ENCODE measurements at places on chromosomes 11 and 22.
A peak's percentile ranks its signal among the peaks of the same experiment; 100 is the strongest.

DNA sequence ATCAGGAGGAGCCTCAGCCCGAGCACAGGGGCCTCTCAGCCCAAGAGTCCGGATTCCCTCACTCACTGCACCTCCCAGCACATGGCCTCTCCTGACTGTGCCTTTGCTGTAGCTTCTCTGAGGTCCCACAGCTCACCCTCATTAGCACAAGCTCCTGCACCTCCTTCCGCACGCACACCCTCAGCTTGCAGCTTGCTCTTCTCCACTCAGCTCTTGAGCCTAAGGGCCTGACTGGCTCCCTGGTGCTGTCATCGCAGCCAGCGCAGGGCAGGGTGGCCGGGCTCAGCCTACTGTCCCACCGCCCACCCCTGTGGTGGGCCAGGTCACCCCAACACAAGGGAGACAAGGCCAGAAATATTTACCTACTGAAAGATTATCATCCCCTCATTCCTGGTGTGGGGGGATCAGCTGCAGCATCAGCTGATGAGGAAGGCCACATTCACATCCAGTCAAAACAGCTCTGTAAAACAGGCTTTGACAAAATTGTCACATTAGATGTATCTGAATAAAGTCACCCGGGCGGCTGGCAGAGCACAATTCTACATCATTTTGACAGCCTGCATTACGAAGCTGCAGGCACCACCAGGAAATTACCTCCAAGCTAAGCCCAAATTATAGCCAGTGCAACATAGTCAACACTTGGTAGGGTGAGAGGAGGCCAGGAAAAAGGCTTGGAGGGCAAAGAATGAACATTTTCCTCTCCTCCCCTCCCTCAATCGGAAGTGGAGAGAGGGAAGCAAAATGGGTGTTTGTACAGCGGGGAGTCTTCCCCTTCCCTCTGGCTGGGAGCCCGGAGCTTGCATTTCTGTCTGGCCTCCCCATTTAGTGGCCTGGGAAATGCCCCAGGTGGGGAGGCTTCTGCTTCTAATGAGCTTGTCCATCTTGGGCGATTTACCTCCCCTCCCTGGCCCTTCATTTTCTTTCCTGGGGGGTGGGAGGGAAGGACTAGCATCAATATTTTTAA is 29.5 kb upstream of the IGSF9B start:
- no peak for DNase-seq

- peak; percentile 84 for DNase-seq
These were observed 6.0 kb upstream of the MAPK11 start for GRCh38 chr22:50276143-50276542.

- DNase-seq: peak; percentile 86
These were observed 879 bp downstream of the TMEM121B start for GRCh38 chr22:17120281-17120680.

GRCh38 chr11:43327987-43328386 is 16.2 kb downstream of the API5 start:
- no peak for DNase-seq

DNA sequence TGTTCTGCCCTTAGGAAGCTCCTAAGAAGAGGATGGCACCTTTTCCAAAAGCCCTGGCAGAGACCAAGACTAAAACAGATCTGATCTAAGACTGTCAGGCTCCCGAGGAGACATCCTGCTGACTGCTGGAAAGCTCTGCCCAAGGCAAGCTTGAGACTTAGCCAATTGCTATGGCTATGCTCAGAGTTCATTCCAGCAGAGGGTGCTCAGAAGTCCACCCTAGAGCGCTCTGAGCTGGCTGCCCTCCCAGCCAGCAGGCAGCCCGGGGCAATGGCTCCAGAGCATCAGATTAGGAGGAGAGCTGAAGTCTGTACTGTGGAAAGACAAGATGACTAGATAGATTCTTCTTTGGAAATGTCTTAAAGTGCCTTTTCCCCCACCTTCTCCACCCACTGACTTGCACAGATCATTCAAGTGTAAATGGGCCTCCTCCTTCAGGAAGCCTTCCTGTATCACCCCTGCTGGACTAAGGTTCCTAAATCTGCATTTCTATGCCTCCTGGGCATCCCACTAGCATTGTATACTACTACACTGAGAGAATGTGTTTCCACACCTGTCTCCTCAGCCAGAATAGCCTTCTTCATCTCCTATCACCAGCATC is 23.4 kb downstream of the LRRC55 start:
- DNase-seq: no peak

GRCh38 chr11:91023731-91024130 is 800.9 kb upstream of the CHORDC1 start:
- no peak for DNase-seq

DNA sequence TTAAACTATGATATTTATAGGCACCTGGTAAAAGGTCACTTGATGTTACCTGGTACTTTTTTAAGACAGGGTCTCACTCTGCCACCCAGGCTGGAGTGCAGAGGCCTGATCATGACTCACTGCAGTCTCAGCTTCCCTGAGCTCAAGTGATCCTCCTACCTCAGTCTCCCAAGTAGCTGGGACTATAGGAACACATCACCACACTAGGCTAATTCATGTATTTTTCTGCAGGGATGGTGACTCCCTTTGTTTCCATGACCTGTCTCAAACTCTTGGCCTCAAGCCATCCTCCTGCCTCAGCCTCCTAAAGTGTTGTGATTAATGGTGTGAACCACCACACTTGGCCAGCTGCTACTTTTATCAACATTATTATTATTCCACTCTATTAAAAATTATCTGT is 47.6 kb downstream of the OR4C45 start:
- DNase-seq: no peak

GRCh38 chr11:117819096-117820040 is 5.2 kb downstream of the FXYD2 start:
- DNase-seq: no peak

DNA sequence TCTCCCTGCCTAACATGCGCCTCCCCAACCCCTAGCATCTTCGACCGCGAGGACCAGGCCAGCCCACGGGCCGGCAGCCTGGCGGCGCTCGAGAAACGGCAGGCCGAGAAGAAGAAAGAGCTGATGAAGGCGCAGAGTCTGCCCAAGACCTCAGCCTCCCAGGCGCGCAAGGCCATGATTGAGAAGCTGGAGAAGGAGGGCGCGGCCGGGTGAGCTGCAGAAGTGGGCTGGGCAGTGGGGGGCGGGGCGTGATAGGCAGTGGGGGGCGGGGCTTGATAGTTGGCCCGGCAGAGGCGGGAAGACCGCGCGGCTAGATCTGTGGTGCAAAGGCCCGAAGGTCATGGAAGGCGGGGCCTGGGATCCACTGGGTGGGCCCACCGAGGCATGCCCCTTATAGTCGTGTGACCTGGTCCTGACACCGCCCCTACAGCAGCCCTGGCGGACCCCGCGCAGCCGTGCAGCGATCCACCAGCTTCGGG is 8.7 kb downstream of the SELENOM start:
- DNase-seq: no peak

DNA sequence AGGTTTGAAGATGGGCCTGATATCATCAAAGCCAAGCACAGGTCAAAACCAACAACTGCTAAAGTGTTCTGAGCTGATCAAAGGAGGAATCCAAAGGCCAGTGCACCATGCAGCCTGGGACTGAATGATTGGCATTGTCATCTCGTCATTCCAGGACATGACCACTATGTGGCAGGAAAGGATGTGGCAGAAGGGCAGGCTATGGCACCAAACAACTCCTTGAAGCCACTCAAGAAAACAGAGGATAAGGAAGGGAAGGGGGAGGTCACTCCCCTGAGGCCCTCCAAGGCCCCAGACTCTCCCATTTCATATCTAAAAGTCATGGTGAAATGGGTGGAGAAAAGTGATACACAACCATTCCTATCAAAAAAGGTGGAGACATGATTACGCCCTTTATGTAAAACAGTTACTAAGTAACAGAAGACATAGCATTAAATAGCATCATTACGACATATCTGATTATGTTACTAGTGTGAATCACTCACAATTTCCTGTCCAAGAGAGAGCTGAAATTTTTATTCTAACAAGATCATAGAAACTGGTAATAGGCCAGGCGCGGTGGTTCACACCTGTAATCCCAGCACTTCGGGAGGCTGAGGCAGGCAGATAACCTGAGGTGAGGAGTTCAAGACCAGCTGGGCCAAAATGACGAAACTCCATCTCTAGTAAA is 49.3 kb downstream of the AHNAK start:
- peak; percentile 30 for DNase-seq

- no peak for DNase-seq
These were observed 20.6 kb downstream of the IGSF9B start for GRCh38 chr11:133936136-133936535.

GRCh38 chr11:112532506-112532905 is 271.8 kb upstream of the PLET1 start:
- no peak for DNase-seq

GRCh38 chr11:115613986-115614632 is 109.9 kb upstream of the CADM1 start:
- DNase-seq: no peak

DNA sequence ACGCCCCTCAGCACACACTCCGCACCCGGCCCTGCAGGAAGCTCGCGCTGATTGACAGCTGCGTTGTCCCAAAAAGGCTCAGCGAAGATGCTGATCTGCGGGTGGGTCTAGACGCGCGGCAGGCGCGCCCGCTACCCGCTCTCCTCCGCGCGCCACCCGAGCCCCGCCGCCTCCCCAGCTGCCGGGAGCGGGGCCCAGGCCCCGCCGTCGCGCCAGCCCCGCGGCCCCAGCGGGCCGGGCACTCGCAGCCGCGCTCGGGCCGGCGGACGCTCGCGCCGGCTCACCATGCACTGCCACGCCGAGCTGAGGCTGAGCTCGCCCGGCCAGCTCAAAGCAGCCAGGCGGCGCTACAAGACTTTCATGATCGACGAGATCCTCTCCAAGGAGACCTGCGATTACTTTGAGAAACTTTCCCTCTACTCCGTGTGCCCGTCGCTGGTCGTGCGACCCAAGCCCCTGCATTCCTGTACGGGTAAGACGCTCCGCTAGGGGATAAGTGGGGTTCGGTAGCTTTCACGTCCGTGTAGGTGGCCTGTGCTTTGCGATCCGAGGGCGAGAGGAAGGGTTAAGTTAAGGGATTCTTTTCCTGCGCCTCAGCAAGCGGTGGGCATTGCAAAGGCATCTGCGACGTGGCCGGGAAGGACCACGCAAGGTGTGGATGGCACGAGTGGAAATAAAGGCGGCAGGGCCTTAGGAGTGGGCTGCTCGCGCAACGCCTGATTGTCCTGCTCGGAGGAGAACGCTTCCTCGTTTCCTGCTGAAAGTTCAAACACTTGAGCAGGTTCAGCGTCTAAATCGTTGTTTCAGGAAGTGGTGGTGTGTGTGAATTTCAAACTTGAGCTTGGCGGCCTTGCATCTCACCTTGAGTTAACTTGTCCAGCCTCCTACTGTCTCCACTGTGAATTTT is at the start of gene BARX2:
TSS of gene BARX2 (plus strand) at position 98 of the 907 bp plus-strand sequence. CDS start at position 286, 188 bp downstream.
- DNase-seq: peak; percentile 55

GRCh38 chr22:23685205-23685784 is 5.5 kb upstream of the RGL4 start:
- DNase-seq: no peak

GRCh38 chr22:46408568-46409506 is 73.3 kb downstream of the TRMU start:
- DNase-seq: no peak

Measured in GM20000 (cell line).